ENCODE measurements at places on chromosomes 6 and 20.

GRCh38 chr6:14499841-14500240, 382.3 kb downstream of the CD83 start:
- no peak for DNase-seq

DNA sequence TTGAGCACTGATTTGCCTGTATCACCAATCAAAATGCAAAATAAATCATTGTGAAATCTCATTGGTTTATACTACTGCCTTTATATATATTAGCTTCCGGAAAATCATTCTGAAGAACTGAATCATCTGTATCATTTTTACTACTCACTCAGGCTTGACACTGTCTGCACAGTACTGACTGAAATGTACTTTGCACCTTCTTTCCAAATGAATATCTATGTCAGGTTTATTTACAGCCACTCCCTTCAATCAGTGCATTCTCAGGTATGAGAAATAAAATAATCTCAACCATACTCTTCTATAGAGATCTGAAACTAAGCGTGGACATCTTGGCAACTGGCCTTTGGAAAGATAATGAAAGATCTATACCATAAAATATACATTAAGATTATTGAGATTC, 2.7 kb downstream of the KHDRBS2 start:
- no peak for DNase-seq

GRCh38 chr6:82331031-82331773, 32.4 kb upstream of the TPBG start:
- DNase-seq = no peak

DNA sequence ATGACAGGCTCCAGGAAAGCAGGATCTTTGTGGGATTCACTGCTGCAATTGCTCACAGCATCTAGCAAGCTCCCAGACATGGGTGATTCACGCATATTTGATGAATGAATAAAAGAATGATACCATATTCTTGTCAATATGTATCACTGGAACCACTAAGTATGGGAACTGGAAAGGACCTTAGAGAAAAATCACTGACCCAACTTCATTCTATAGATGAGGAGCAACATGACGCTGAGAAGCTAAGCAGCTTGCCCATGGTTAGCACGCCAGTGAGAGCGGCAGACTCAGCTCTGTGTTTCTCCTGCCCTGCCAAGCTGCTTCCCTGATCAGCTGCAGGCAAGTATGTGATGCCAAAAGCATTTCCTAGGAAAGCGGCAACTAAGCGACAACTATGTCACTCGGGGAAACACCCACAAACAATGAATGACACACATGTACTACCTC, 66.8 kb downstream of the PPP1R3G start:
- DNase-seq = no peak

GRCh38 chr6:12963567-12963966, 247.0 kb downstream of the PHACTR1 start:
- no peak for DNase-seq

- no peak for DNase-seq
Observed at GRCh38 chr6:28474441-28475219, 31.3 kb upstream of the ZSCAN23 start.

DNA sequence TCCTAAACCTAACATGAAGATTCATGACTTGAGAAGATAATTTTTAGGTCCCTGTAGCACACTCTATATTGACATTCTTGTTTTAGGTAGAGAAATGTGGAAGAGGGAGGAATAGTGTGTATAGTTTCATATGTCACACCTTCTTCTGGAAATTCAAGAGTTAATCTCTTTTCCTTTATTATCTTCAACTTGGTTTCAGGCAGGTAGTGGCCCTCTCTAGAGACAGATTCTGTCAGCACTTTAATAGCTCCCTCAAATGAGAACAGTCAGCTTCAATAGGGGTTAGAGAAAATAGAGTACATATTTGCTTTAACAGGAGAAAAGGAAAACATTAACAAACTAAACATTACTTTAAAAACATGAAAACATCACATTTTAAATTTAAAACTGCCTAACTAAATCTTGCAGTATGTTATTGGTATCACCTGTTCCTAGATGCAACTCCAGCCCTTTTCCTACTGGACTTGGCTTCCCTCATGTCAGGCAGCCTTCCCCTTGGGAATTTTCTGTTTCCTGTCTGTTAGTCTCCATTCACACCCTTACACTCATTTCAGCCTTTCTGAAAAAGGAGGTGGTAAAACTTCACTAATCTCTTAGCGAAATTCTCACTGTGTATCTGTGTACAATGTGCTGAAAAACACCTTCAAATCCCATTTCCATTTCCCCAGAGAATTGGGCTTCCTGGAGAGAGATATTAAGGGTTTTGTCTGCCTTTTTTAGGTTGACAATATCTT, 192.3 kb upstream of the RNF217 start:
- DNase-seq = no peak

GRCh38 chr20:51023617-51024155, 779 bp upstream of the KCNG1 start:
- DNase-seq = no peak

DNA sequence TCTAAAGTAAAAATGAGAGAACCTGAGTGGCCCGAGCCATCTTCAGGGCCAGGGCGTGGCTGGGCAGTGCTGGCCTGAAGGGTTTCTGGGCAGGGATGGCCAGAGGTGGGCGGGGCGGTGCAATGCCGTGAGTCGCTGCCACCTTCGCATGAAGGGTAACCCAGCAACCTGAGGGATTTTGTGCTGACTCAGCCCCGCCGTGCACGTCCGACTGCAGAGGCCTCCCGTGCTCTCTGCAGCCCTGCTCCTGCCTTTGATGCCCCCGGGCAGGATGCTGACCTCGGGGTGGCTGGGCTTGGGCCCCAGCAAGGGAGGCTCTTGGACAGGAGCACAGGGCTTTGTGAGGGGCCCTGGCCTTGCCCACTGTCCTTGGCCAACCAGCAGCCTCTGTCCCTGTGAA, 81.7 kb upstream of the GATA5 start:
- no peak for DNase-seq

- DNase-seq = no peak
Observed at GRCh38 chr6:106309766-106310373, 15.7 kb downstream of the ATG5 start.

DNA sequence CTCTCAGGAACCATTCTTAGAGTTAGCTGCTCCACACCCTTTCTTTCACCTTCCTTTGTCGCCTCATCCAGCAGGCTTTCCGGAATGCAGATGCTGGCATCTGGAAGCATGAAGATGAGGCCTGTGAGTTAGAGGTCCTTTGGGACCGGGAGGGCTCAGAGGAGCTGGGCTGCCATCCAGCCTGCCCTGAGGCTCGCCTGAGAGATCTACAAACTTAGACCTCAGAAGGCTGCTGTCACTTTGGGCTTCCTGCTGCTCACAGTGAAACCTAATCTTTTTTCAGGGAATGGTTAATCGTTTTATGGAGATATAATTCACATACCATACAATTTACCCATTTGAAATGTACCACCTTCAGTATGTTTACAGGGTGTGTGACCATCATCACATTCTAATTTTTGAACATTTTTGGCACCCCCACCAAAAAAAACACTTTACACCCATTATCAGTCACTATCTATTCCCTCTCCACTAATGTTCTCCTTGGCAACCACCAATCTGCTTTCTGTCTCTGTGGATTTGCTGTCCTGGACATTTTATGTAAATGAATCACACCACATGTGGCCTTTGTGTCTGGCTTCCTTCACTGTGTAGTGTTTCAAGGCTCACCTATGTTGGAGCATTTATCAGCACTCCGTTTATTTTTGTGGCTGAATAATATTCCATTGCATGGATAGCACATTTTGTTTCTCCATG, 20.0 kb upstream of the MPC1 start:
- DNase-seq = no peak

GRCh38 chr6:29861521-29862255, 34.1 kb downstream of the HLA-G start:
- DNase-seq = no peak

- no peak for DNase-seq
Observed at GRCh38 chr6:110327391-110327790, 30.8 kb downstream of the METTL24 start.

DNA sequence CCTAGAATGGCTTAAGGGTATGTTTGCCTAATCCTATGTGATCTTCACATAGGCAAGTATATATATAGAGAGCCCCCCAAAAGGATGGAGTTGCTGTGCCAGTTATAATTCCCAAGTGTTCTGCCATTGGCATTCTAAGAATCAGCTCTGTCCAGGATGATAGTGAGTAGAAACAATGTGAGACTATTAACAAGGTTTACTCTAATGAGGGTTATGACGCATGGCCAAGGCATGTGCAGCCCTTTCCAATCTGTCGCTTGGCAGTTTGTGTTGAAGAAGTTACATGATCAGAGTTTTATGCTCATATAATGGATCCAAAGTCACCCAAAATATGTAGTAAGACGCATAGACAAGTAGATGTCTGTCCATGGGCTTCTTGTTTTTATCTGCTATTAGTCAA, 33.6 kb downstream of the VGLL2 start:
- no peak for DNase-seq

DNA sequence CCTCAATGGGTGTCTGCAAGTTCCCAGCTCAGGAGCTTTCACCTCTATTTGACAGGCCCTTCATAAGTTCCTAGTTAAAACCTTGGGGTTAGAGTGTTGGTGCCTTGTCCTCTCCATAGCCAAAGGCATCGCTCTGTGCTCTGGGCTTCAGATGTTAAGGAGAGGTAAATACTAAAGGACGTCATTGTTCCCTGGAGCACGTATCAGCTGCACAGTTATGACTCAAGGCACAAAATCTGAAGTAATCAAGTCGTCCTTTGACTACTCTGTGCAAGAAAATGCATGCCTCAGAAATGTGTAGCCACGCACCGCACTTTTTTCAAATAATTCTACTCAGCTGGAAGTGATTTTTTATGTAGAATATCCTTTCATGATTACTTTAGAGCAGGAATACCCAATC, 240.8 kb upstream of the QKI start:
- no peak for DNase-seq

- DNase-seq = no peak
Observed at GRCh38 chr20:19074828-19075516, 137.5 kb upstream of the SLC24A3 start.

- DNase-seq = no peak
Observed at GRCh38 chr6:56541030-56541600, 101.6 kb downstream of the DST start.

DNA sequence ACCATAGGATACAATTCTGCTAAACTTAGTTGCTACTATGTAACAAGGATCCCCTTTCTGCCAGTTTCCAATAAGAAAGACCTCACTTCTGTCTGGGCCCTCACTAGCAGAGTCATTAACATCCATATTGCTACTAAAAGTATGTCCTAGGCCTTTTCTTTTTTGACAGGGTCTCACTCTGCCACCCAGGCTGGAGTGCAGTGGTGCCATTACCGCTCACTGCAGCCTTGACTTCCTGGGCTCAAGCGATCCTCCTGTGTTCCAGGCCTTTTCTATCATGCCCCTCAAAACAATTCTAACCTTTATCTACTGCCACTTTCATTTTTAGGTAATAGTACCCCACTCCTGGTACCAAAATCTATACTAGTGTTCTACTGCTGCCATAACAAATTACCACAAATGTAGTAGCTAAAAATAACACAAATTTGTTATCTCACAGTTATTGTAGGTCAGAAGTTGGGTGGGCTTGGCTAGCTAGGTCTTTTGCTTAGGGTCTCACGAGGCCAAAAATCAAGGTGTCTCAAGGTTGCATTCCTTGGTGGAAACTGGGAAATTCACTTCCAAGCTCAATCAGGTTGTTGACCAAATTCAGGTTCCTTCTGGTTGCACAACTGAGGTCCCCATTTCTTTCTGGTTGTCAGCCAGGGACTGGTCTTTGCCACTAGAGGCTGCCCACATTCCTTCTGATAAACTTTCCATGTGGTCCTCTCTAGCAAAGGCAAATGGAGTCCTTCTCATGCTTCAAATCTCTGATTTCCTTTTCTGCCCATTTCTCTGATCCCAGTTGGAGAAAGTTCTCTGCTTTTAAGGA, 3.0 kb downstream of the CSNK2A1 start:
- no peak for DNase-seq

GRCh38 chr6:92879526-92879925, 539.8 kb downstream of the EPHA7 start:
- no peak for DNase-seq

DNA sequence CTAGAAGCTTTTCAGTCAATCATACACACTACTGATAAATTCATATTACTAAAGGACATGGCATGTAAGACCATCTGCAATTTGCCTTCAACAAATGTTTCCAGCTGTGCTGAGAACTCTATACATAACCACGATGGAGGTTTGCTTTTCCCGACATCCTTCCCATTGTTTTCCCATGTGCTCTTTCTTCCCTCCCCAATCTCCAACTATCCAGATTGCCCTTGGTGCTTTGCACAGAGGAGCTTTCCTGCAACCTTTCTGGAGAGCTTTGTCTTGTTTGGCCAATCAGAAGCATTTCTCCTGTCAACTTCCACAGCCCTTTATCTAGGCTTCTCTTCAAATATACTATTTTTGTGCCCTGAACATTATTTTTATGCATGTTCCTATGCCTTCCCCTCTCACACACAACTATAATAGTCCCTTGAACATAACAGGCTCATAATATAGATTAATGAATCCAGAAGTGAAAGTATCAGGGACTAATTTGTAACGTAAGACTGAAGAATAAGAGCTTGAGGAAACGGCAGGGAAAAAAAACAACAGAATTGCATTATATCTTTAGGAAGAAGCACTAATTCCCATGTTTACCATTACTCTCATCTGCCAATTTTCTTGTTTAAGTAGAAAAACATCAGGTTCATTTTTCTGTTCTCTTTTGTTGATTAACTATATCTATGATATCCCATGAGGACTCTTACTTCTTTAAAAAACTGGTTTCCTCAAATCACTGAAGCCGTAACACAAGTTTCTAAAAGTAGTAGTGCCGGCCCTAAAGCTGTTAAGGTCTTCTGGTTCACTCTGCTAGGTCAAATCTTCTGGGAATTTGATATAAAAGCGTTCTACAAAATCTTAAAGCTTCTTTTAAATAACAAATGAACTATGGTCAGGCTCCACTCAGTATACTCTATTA, 20.1 kb downstream of the SMLR1 start:
- DNase-seq = no peak

- DNase-seq = no peak
Observed at GRCh38 chr6:41092421-41093140, 19.8 kb downstream of the NFYA start.

- no peak for DNase-seq
Observed at GRCh38 chr6:131182991-131183425, 47.7 kb downstream of the AKAP7 start.

- DNase-seq = no peak
Observed at GRCh38 chr6:167787896-167788562, 38.7 kb upstream of the AFDN start.

DNA sequence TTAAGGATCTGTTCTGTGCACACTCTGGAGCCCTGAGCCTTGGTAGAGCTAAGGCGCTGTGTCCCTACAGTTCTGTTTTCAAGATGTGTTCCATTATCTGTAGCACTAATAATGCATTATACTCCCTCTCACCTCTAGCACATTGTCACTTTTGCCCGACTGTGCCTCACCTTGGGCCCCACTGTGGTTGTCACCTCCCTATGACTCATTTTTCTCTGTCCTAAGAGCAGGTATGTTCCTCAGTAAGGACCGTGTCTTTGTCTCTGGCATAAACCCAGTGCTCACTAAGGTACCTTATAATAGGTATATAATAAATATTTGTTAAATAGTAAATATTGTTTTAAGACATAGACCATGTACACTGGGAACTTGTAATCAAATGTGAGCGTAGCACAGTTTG, 942.5 kb upstream of the CITED2 start:
- no peak for DNase-seq

- DNase-seq = no peak
Observed at GRCh38 chr6:136383268-136383937, 93.8 kb upstream of the BCLAF1 start.

- DNase-seq = no peak
Observed at GRCh38 chr6:19181211-19181610, 656.0 kb upstream of the ID4 start.
